ENCODE measurements at places on chromosomes 1 and 21.

DNA sequence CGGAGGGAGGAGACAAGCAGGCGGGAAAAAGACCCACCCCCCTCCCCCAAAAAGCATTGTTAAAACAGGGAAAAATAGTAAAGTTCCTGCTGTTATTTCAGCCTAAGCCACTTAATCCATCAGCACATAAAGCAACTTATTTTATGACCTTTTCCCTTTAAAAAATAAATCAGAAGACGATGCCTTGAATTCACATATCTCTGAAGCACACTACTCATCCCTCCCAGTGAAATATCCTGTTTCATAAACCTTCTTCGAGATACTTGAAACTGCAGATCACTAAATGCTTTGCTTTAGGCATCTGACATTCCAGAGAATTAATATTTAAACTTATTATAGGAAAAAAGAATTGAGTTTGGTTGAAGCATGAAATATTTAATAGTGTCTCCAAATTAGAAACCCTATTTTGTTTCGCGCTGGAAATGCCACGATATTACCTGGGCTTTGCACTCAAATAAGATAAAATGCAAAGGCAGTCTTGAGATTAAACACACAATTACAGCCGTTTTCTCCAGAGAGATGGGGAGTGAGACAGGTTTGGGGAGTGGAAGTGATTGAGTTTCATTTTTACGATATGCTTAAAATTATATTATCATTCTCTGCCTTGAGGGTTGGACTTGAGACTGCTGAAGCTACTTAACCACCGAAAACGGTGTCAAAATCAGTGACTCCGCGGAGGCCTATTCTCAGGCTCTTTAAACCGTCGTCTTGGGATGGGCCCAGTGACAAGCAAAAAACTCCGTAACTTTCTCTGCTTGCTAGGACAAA is 9.3 kb downstream of the GLIS1 start:
- DNase-seq, result no peak

DNA sequence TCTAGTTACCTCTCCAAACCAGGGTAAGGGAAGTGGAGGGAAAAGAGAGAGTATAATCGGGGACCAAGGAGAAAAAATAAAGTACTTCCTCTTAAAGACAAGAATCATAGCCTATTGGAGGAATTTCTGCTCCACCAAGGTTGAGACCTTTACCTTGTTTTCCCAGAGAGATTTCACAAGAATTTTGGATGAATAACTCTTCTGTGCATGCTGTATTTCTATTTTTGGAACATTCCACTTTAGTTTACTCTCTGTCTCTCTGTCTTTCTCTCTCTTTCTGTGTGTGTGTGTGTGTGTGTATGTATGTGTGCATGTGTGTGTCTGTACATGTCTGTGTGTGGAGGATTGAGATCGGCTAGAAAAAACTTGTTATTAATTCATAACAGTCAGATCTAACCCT is 318.4 kb upstream of the RGS18 start:
- no peak for DNase-seq

GRCh38 chr1:46221749-46222148 is 18.6 kb downstream of the LURAP1 start:
- DNase-seq, result no peak

DNA sequence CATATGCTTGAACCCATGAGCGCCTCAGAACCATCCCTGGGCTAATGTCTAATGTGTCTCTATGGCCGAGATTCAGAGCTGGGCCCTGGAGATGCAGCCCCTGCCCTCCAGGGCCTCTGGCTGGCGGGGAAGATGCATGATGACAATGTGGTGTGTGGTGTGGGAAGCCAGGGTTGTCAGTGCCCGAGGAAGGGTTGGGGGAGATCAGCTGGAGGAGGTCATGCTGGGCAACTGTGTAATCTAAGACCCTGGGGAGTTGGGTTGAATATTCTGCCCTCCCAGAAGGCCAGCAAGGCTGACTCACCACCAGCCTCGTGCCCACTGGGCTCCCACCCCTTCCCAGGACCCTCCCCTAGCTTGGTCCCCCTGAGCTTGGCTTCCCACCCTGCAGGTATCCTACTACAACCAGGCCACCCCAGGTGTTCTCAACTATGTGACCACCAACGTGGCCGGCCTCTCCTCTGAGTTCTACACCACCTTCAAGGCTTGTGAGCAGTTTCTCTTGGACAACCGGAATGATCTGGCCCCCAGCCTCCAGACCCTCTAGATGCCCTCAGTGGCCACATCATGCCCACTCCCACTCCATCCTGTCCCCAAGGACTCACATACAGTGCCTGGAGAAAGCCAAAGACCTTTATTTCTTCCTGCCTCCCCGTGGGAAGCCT is 14.6 kb downstream of the FAM151A start:
- no peak for DNase-seq

Measured in CD8-positive, alpha-beta memory T cell (primary cell).